A549 treated with CORT108297 at 1 μM for 4 hours (cell line): ENCODE measurements at places on chromosomes 4 and X. TPM values are rescaled to one million over a fixed set of nuclear protein-coding genes. Genes with fewer than 3 reads are reported as not detected.

AFM gene
- not detected in 5 replicates for total RNA-seq

CDS1 gene
- total RNA-seq, result 0.76 to 1.1 TPM (median 0.78 TPM) in 5 replicates

HTN1 gene
- total RNA-seq, result not detected in 5 replicates

MAGEB2 gene
- total RNA-seq, result not detected in 5 replicates

FRMD7 gene
- total RNA-seq, result not detected in 5 replicates

RAB41 gene
- total RNA-seq, result not detected in 5 replicates
